ENCODE measurements at places on chromosomes 1 and 21.

DNA sequence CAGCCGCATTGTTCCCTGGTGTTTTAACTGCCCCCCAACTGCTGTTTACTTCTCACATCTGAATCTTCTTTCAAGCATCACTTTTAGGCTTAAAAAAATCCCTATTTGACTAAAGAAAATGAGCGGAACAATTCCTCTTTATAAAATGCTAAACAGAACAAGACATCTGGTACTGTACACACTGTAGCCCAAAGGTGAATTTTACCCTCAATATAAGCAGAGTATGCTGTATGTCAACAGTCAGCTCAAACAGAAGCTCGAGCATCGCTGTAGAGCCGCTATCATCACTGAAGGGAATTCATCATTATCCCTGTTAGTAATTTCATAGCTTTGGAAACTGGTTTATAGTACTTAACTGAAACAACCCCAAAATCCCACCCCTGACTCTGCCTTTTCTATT, 85.3 kb downstream of the LRRC8D start:
- no peak for DNase-seq

DNA sequence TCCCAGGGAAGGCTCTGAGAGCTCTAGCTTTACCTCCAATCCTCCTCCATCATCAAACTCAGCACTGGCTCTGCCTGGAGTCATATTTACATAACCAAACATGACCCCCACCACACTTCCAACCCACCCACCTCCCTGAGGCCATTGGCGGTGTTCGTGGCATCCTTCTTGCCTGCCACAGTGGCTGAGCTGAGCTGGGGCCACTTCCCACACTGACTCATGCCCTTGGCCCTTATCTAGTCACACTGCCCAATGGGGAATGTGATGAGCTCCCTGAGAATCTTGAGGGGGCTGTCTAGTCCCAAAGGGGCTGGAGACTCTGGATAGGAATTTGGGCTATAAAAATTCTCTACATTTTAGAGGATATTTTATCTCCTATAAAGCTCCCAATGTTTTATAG, 230.9 kb upstream of the IRF2BP2 start:
- no peak for DNase-seq

- no peak for DNase-seq
Observed at GRCh38 chr1:187794561-187794960, 965.8 kb downstream of the PLA2G4A start.

- DNase-seq, result no peak
Observed at GRCh38 chr1:31127266-31127665, 61.7 kb upstream of the PUM1 start.

DNA sequence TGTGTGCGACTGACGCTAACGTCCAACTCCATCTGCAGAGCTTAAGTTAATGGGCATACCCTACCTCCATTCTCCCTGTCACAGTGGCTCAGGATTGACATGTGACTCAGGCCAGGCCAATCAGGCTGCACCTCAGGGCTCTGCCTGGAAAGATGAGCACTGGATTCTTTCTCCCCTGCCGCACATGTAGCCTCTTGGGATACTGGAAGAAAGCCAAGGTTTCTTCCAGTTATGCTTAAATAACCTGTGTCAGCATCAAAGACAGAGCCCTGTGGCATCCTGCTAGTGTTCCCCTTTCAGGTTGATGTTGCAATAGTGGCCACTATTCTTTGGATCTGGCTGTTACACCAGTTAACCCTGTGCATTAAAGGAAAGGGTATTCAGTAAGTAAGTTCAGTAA, 55.0 kb upstream of the SYT6 start:
- DNase-seq, result no peak

GRCh38 chr1:38826262-38826661, 33.3 kb downstream of the RRAGC start:
- no peak for DNase-seq

- no peak for DNase-seq
Observed at GRCh38 chr1:71994646-71995045, 287.7 kb downstream of the NEGR1 start.

- no peak for DNase-seq
Observed at GRCh38 chr1:12326986-12327385, 97.2 kb downstream of the VPS13D start.

GRCh38 chr1:86798608-86799291, 94.4 kb downstream of the SH3GLB1 start:
- no peak for DNase-seq

DNA sequence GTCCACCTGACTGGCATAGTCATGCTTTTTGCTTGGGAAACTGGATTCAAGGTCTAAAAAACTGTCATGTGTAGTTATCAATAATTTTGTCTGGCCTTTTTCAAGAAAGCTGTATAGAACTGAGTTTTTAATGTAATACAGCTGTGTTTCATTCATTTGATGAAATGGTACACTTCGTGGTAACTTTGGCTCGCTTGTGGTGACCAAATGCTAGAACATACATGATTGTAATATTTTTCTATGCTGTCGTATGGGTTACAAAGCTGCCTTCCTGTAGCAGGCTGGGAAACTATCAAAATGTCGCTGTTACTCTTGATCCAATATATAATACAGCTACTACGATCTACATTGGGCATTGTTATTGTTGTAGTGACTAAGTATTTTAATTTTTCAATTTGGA, 2.1 kb downstream of the LRRC42 start:
- no peak for DNase-seq

DNA sequence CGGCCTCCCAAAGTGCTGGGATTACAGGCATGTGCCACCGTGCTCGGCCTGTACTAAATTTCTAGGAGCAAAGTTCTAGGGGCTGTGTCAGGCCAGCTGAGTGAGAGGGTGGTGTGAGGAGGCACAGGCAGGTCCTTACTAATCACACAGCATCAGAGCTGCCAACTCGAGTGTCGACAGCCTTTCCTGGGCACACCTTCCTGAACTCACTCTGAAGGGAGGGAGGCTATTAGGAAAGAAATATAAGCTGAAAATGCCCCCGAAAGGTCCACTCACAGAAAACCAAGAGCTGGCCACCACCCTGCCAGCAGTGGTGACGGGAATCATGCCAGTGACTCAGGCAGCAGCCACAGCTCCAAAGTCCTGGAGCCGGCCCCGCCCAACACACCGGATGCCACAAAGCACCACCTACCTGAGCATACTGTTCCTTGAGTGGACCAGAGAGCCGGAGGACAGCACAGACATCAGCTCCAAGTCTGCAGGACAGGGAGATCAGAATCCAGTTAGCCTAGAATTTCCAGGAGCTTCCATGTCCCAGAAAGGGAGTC, 4.5 kb downstream of the PMVK start:
- no peak for DNase-seq

DNA sequence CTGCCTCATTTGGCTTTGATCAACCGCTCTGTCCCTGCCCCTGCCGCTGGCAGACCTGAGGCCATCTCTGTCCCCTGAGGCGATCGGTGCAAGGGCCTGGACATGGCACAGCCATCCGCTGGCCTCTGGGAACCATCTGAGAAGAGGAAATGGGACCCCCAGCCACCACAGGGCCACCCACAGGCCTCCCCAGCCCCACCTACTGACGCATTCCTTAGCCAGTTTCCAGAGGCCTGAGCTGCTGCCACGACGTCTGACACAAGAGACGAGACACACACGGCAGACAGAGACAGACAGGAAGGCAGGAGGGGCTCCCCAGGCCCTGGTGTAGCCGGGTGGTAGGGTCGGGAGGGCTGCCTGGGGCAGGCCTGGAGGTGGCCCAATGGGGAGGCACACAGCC, 37.3 kb upstream of the EDN2 start:
- no peak for DNase-seq

DNA sequence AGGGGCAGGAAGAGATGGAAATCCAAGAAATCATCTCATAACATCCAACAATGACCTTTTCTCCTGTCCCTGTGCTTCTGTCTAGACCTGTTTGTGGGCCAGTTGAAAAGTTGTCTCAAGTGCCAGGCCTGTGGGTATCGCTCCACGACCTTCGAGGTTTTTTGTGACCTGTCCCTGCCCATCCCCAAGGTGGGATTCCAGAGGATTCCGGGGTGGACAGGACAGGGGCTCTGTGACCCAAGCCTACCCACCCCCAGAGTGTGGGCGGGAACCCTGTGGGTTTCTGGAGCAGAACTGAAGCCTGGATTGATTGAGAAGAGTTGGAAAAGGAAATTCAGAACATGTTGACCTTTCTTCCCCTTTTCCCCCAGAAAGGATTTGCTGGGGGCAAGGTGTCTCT, 2.4 kb upstream of the PPOX start:
- DNase-seq, result no peak

GRCh38 chr1:233459968-233460367, 132.4 kb downstream of the MAP3K21 start:
- no peak for DNase-seq

DNA sequence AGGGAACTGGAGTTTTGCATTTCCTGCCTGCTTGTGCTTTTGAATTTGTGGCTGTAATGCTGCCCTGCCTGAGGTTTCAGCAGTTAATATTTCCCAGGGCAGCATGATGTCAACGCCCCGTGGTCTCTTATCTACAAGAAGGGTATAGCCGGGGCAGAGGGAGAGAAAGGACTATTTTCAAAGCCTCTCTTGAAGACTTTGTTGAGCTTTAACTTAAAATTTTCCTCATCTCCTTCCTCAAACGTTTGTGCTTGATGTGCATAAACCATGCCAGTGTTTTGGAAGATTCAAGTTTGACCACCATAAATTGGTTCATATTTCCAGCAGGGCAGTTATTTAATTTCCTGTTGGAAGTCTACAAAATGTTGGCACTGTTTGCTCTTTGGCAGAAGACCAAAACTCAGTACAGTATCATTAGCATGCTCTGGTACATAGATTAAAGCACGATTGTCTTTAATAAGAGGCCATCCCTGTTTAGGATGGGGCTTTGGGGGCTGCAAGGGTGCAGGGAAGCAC, 43.4 kb downstream of the ROR1 start:
- no peak for DNase-seq

All from testis (tissue), 5 donors.